Immature natural killer cell (primary cell): ENCODE measurements at places on chromosomes 16 and 17.

- peaks cover 8% of the 10 kb centered on the region for H3K36me3 ChIP-seq
Measured at GRCh38 chr16:69110406-69110805, 5.0 kb downstream of the HAS3 start.

DNA sequence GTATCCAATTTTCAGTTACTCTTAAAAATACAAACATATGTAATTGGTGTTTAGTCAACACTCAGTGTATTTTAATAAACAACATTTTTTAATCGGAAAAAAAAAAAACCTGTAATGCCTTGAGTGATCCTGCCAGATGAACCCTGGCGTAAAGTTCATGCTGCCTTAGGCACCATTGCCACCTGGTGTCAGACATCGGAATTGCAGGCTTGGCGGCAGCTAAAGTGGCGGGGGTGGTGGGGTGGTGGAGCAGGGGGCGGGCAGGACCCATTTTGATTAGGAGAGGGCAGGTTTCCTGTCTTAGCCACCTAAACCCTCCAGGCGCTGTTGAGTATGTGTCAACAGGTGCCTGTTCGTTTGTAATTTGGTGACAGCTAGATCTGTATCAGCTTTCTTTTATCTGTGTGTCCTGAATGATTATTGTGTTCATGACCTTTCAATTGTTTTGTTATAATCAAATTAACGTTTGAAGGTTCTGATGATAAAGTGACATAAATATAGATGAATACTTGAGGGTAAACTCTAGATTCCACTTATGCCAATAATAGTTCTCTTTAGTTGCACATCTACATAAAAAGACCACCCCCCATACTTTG is 588.7 kb downstream of the CDH13 start:
- no peaks in the 10 kb centered on the region for H3K36me3 ChIP-seq
- peaks cover 16% of the 10 kb centered on the region for H3K4me1 ChIP-seq
- peak; percentile 35 for DNase-seq

- no peak overlapping the region for H3K27ac ChIP-seq
- H3K4me1 ChIP-seq = peaks cover 3% of the 10 kb centered on the region
- H3K36me3 ChIP-seq = no peaks in the 10 kb centered on the region
- no peak for DNase-seq
- peaks cover 4% of the 10 kb centered on the region for H3K27me3 ChIP-seq
Measured at GRCh38 chr17:17358060-17358751, 55.0 kb downstream of the NT5M start.

- DNase-seq = no peak
- H3K4me3 ChIP-seq = peak overlapping the region; percentile 12
- H3K4me1 ChIP-seq = no peaks in the 10 kb centered on the region
- H3K27ac ChIP-seq = no peak overlapping the region
Measured at GRCh38 chr16:64416216-64417005, 705.5 kb downstream of the CDH11 start.

GRCh38 chr17:80718428-80718827 is 173.8 kb downstream of the RPTOR start:
- H3K27me3 ChIP-seq = peaks cover 3% of the 10 kb centered on the region
- H3K27ac ChIP-seq = no peak overlapping the region
- peaks cover 12% of the 10 kb centered on the region for H3K4me1 ChIP-seq

GRCh38 chr16:29720703-29721102 is 25.1 kb downstream of the C16orf54 start:
- peaks cover 6% of the 10 kb centered on the region for H3K4me1 ChIP-seq
- no peak overlapping the region for H3K4me3 ChIP-seq
- DNase-seq = no peak
- no peak overlapping the region for H3K27ac ChIP-seq
- H3K36me3 ChIP-seq = no peaks in the 10 kb centered on the region

DNA sequence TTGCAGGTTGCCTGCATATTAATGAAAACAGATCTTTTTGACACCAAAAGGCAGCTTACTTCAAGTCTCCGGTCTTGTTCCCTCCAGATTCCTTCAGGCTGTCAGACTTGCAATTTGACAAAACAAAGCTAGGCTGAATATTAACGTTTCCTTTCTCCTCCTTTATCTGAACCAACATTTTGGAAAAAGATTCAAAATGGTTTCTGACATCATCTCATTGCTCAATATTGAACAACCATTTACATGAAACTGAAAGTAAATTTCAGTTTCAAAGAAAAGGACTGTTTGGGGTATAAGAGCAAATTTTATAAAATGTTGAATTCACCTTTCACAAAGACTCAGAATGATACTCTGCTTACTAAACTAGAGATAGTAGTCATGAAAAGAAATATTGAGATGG is 521.8 kb downstream of the KCNJ2 start:
- no peak for DNase-seq
- no peaks in the 10 kb centered on the region for H3K4me1 ChIP-seq
- no peak overlapping the region for H3K27ac ChIP-seq
- H3K4me3 ChIP-seq = no peak overlapping the region
- H3K36me3 ChIP-seq = no peaks in the 10 kb centered on the region
- H3K27me3 ChIP-seq = peaks cover 4% of the 10 kb centered on the region

DNA sequence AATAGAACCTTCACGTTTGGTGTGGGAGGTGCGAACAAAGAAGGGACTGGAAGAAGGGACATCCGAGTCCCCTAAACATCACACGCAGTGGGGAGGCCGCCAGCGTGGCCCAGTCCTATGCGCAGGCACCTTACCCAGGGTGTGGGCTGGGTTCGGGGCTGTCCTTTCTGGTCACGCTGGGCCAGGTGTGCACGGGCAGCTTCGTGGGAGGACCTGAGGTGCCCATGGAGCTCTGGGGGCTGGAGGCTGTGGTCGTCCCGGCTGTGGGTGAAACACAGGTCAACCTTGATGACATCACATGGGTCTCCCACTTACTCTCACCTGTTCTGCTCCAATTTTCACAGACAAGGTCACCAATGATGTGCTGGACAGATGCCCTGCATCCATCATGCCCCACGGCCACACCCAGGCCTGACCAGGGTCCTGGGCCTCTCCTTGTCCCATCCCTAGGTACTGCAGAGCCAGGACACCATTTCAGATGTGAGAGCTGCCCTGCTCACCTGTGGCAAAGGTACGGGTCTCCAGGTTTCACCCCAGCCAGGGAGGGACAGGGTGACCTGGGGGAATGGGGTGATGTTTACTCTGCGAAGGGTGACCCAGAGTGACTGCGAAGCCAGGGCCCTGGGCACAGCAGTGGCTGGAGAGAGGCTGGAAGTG is 3.1 kb downstream of the CD300C start:
- no peaks in the 10 kb centered on the region for H3K27me3 ChIP-seq
- DNase-seq = no peak
- H3K4me1 ChIP-seq = peaks cover 32% of the 10 kb centered on the region

GRCh38 chr17:4599505-4600281 is 15.4 kb downstream of the SMTNL2 start:
- no peak for DNase-seq
- H3K27me3 ChIP-seq = peaks cover 1% of the 10 kb centered on the region
- no peaks in the 10 kb centered on the region for H3K36me3 ChIP-seq
- no peak overlapping the region for H3K4me3 ChIP-seq
- no peak overlapping the region for H3K27ac ChIP-seq
- H3K4me1 ChIP-seq = no peaks in the 10 kb centered on the region

DNA sequence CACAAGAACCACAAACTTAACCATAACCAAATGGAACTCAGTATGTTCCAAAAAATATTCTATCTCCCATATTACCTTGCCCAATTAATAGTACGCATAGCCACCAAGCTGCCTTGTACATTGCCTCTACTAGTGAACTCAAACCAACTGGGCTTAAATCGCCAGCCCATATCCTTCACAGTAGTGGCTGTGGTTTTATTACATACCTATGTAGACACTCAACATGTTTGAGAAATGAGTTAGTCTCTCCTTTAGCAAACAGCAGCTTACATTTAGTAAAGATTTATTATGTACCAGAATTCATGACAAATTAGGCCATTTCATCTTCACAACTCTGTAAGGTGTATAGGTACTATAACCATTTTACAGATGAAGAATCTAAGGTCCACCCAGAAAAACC is 41.4 kb downstream of the GRB2 start:
- no peaks in the 10 kb centered on the region for H3K27me3 ChIP-seq
- H3K36me3 ChIP-seq = no peaks in the 10 kb centered on the region
- peaks cover 93% of the 10 kb centered on the region for H3K4me1 ChIP-seq
- DNase-seq = no peak
- no peak overlapping the region for H3K27ac ChIP-seq

- H3K4me1 ChIP-seq = no peaks in the 10 kb centered on the region
- DNase-seq = no peak
- peaks cover 1% of the 10 kb centered on the region for H3K27me3 ChIP-seq
- H3K27ac ChIP-seq = no peak overlapping the region
Measured at GRCh38 chr16:77850636-77851333, 62.4 kb downstream of the VAT1L start.

- H3K27ac ChIP-seq = peak overlapping the region; percentile 92
- H3K4me3 ChIP-seq = no peak overlapping the region
- no peak for DNase-seq
- H3K4me1 ChIP-seq = peaks cover 82% of the 10 kb centered on the region
- H3K27me3 ChIP-seq = peaks cover 3% of the 10 kb centered on the region
- H3K36me3 ChIP-seq = peaks cover 24% of the 10 kb centered on the region
Measured at GRCh38 chr17:67458203-67458602, 81.1 kb downstream of the PITPNC1 start.

GRCh38 chr16:11679250-11679649 is 11.0 kb downstream of the SNN start:
- H3K27ac ChIP-seq = no peak overlapping the region
- peaks cover 20% of the 10 kb centered on the region for H3K4me1 ChIP-seq

DNA sequence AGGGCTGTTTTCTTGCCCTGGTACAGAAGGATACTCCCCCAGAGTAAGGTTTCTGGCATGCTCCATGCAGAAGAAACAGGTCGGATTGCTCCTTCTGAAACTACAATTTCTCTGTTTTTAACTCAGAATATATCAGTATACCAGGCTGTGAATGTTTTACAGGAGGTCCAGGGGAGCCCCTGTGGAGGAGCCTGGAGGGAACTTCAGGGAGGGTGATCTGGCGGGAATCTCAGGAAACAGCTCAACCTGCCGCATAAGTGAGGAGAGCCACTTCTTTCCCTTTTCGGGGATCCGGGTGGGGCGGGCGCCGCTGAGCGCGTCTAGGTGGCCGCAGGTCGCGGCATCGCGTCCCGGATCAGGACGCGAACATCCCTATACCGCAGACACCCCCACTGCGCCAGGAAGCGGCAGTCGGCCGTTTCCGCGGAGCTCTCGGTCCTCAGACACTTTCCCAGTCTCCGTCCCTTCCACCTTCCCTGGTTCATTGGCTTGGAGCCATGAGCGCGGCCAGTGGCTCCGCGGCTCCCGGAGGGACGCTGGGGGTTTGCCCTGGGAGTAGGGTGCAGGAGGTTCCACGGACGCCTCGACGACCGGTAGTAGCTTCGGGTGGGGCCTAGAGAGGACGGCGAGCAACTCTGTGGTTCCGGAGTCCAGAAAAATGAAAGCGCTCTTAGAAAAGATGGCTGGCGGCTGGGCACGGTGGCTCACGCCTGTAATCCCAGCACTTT is 3.1 kb upstream of the ZNF764 start:
- H3K4me1 ChIP-seq = peaks cover 33% of the 10 kb centered on the region
- DNase-seq = peak; percentile 53

DNA sequence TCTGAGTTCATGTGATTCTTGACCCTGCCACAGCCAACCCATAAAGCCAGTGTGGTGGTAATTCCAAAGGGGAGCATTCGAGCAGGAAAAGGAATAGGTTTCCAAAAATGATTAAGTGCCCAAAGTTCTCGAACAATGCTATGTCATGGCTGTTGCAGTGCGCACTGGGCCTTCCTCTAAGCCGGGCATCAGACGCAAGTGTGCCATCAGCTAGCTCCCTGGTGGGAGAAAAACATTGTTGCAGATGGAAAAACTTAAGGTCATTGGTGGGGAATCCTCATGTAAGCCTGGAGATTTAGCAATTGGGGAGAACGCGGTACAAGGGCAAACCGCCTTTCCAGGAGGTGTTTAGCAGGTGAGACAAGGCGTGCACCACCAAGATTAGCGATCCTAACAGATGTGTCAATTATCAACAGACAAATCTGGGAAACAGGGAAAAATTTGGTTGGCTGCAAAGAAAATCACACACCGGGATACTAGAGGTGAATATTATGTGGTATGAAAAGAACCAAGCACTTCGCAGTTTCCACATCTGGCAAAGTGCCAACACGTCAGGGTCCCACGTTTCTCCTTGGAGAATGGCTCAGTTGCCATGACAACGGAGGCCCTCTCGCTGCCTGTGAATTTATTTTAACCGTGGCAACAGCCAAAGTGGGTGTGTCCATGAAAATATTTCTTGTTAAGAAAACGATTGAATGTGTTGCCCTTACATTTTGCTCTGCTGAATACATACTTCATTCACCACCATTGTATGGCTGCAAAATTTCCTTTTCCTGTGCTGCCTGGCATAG is 118.5 kb upstream of the CACNG5 start:
- H3K27me3 ChIP-seq = peaks cover 2% of the 10 kb centered on the region
- no peak overlapping the region for H3K4me3 ChIP-seq

DNA sequence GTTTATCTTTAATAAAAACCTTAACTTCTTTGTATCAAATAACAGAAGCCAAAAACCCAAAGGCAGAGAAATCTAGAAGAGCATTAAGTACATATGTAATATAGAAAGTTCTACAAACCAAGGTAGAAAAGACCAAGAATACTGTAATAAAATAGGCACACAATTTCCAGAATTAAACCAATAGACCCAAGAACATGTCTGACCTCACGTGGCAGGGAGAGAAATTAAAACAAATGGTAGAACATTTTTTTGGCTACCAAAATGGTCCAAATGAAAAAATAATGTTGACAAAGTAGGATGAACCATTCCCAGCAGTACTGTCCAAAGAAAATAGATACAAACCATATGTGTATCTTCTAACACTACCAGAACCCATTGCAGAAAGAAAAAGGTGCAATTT is 183.5 kb downstream of the CPPED1 start:
- DNase-seq = no peak
- no peak overlapping the region for H3K4me3 ChIP-seq
- no peaks in the 10 kb centered on the region for H3K4me1 ChIP-seq
- no peak overlapping the region for H3K27ac ChIP-seq

GRCh38 chr17:40816569-40816968 is 5.8 kb downstream of the KRT10 start:
- H3K4me1 ChIP-seq = peaks cover 35% of the 10 kb centered on the region
- DNase-seq = no peak
- H3K36me3 ChIP-seq = peaks cover 34% of the 10 kb centered on the region
- no peak overlapping the region for H3K4me3 ChIP-seq
- H3K27me3 ChIP-seq = peaks cover 20% of the 10 kb centered on the region

DNA sequence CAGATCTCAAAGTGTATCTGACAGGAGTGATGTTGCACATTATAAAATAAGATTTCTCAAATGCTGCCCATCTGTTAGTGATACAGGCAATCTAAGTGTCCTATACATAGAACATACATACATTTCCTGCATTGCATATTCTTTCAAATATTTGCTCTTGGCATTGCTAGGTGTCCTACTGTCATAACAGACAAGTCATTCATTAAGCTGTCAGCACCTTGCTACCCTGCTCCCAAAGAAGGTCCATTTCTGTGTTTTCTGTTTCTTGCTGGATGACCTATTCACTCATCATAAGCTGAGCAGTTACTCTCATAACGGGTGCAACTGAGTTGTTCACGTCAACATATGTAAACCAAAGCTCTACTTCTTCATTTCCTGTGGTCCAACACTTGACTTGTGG is 719.0 kb downstream of the KCNJ2 start:
- H3K4me1 ChIP-seq = no peaks in the 10 kb centered on the region
- no peaks in the 10 kb centered on the region for H3K36me3 ChIP-seq
- DNase-seq = no peak
- no peaks in the 10 kb centered on the region for H3K27me3 ChIP-seq
